ENCODE measurements at places on chromosomes 2 and 18. TPM values are rescaled to one million over a fixed set of nuclear protein-coding genes. Genes with fewer than 3 reads are reported as not detected.
A peak's percentile ranks its signal among the peaks of the same experiment; 100 is the strongest.

Gene GBX2
- not detected for total RNA-seq

DNA sequence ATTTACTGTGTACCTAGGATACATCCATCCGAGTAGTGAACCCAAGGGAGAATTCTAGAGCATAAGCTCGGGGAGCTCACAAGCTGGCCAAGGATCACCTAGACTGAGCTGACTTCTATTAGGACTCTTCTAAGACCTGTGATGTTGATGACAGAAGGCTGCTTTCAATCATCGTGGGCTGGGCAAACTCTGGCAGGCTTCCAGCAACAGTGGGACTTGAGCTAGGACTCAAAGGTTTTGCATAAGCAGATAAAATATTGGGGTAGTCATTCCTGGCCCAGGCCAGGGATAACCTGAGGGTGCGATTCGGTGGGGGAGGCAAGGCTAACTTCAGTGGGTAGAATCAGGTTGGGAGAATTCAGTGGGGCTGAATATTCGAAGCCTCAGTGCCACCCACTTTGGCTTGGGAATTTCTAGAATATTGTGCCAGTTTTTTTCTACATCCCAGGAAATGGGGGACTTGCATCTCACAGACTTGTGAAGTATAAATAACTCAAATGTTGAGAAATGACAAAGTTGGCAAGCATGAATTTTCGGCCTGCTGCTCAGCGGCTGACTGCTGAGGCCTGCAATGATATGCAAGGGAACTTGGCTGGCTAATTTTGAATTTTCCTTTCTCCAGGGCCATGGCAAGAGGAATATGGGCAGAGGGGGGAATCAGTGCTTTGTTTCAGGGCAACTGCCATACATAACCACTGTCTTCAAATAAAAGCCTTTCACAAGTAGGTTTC is 274.3 kb downstream of the PRKCE start:
- no peaks in the 10 kb centered on the region for H3K27me3 ChIP-seq
- H3K27ac ChIP-seq: no peak overlapping the region
- H3K36me3 ChIP-seq: no peaks in the 10 kb centered on the region
- no peak for DNase-seq

GRCh38 chr18:68454511-68455228 is 260.2 kb downstream of the TMX3 start:
- H3K27ac ChIP-seq: no peak overlapping the region
- no peaks in the 10 kb centered on the region for H3K4me1 ChIP-seq
- H3K36me3 ChIP-seq: no peaks in the 10 kb centered on the region
- H3K4me3 ChIP-seq: no peak overlapping the region
- DNase-seq: no peak
- H3K27me3 ChIP-seq: no peaks in the 10 kb centered on the region

Gene CDH7
- total RNA-seq: not detected

DNA sequence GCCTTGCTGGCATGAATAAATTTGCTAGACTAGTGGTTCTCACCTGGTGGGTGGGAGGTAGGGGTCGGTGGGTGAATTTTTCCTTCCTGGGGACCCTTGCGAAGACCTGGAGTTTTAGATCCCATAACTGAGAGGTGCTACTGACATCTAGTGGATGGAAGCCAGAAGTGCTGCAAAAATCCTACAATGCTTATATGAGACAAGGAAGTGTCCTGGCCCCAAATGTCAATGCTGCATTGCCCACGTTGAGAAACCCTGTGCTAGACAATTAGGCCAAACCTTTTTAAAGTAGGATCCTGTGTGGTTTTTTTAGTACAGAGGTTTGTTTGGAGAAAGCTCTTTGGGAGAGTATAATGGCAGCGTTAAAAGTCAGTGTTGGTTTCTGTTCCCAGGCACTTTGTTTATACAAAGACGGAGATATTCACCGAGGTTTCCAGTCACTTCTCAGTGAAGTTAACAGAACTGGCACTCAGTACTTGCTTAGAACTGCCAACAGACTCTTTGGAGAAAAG is 9.6 kb downstream of the SERPINB8 start:
- H3K27me3 ChIP-seq: no peaks in the 10 kb centered on the region
- H3K4me3 ChIP-seq: peak overlapping the region; percentile 25
- peaks cover 24% of the 10 kb centered on the region for H3K4me1 ChIP-seq
- peak; percentile 71 for DNase-seq

DNA sequence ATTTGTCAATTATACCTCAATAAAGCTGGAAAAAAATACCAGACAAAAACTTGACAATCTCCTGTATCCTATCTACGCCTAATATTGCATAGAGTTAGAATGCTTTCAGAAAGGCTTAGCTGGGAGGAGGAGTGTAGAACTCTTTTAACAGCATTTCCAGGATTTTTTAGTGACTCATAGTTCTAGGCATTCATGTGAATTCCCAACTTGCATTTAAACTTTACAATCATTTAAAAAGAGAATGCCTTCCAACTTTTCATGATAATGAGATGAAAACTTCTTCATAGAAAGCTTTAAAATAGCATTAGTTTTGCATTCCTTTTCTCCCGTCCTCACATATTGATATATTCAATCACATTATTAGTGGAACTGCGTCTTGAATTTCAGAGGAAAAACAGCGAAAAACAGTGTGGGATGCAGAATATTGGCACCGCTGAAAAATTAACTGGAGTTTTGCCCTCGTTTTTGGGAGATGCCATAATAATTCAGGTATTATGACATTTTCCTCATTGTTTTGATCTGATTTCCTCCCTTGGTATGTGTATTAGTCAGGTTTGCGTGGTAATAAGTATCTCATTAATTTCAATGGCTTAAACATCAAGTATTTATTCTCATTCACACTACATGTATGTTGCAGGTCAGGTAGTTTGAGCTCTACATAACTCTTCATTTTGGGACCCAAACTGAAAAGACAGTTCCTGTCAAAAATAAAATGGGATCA is 293.2 kb upstream of the FIGN start:
- no peak overlapping the region for H3K27ac ChIP-seq
- H3K36me3 ChIP-seq: no peaks in the 10 kb centered on the region
- no peaks in the 10 kb centered on the region for H3K27me3 ChIP-seq
- no peak for DNase-seq
- no peak overlapping the region for H3K4me3 ChIP-seq

DNA sequence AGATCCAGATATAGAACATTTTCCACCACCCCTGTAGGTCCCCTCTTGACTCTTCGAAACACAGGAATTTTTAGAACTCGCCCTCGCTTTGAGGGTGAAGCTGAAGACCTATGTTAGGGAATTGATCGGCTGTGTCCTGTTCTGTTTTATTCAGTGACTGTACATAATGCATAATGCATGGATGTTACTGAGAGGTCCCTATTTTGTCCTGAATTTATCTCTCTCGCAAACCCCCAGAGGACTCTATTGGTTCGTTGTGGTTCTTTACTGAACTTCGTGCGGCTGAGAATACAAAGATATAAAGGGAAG is 431 bp upstream of the EIF5B start:
- peaks cover 12% of the 10 kb centered on the region for H3K36me3 ChIP-seq
- H3K4me3 ChIP-seq: peak overlapping the region; percentile 98
- peaks cover 43% of the 10 kb centered on the region for H3K4me1 ChIP-seq
- DNase-seq: no peak
- H3K27me3 ChIP-seq: no peaks in the 10 kb centered on the region

DNA sequence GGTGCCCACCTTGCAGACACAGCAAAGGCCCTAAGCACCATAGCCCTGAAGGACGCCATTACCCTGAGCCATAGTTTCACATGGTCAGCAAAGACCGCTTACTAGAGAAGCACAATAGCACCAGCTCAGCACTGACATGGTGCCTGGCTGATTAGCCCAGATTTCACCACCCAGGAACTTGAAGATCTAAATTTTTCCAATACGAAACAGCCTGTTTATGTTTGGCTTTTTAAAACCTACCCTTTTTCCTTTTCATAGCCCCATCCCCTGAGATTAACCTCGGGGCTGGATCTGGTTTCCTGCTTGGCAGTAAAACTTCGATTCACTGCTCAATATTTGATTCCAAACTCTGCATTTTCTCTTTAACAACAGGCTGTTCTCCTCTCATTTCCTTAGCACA is 158.5 kb upstream of the PID1 start:
- H3K27me3 ChIP-seq: no peaks in the 10 kb centered on the region
- peaks cover 4% of the 10 kb centered on the region for H3K4me1 ChIP-seq
- no peak for DNase-seq
- no peak overlapping the region for H3K4me3 ChIP-seq
- H3K27ac ChIP-seq: no peak overlapping the region

DNA sequence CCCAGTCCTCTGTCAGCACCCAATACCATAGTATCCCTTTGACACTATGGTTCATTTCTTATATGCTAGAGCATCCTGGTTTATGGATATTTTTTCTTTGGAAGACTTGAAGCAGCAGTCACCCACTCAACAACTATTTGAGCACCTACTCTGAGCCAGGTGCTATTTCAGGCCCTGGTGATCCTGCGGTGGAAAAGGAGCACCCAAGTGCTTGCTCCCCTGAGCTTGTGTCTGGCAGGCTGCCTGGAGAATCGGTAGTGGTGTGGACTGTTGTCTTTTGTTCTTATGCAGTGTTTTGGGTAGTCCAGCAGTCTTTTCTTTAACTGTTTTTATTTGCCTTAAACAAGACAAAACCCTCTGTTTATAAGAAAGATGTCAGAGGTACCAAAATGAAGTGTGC is 28.9 kb downstream of the NCK2 start:
- H3K27me3 ChIP-seq: no peaks in the 10 kb centered on the region
- DNase-seq: no peak
- no peak overlapping the region for H3K4me3 ChIP-seq

Gene YES1
- 102 TPM for total RNA-seq

DNA sequence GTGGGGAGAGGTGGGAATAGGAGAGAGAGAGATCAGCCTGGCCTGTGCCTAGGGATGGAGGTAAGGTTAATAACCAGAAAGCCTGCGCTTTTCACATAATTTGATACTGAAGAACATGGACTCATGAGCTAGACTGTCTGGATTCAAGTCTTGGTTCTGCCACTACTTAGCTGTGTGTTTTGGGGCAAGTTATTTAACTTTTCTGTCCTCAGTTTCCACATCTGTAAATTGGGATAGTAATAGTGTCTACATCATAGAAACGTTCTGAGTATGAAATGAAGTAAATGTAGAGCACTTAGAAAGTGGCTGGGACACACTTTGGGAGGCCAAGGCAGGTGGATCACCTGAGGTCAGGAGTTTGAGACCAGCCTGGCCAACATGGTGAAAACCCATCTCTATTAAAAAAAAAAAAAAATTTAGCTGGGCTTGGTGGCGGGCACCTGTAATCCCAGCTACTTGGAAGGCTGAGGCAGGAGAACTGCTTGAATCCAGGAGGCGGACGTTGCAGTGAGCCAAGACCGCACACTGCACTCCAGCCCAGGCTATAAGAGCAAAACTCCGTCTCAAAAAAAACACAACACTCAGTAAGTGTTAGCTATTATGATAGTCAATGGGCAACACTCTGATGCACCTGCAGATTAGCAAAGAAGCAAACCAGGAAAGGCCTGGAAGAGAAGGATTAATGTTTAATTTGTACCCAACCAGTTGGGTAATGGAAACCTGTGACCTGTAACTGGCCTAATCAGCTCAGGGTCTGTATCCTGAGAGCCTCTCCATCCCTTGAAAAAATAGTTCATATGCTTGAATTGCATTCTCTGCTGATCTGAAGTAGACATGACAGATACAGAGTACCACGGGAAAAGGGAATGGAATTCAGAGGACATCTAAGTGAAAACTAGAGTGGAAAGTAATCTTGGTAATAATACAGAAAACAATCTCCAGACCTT is 6.8 kb downstream of the GALM start:
- H3K27me3 ChIP-seq: no peaks in the 10 kb centered on the region
- peaks cover 1% of the 10 kb centered on the region for H3K4me1 ChIP-seq
- H3K4me3 ChIP-seq: no peak overlapping the region
- DNase-seq: no peak
- no peak overlapping the region for H3K27ac ChIP-seq

Gene UGT1A10
- not detected for total RNA-seq

DNA sequence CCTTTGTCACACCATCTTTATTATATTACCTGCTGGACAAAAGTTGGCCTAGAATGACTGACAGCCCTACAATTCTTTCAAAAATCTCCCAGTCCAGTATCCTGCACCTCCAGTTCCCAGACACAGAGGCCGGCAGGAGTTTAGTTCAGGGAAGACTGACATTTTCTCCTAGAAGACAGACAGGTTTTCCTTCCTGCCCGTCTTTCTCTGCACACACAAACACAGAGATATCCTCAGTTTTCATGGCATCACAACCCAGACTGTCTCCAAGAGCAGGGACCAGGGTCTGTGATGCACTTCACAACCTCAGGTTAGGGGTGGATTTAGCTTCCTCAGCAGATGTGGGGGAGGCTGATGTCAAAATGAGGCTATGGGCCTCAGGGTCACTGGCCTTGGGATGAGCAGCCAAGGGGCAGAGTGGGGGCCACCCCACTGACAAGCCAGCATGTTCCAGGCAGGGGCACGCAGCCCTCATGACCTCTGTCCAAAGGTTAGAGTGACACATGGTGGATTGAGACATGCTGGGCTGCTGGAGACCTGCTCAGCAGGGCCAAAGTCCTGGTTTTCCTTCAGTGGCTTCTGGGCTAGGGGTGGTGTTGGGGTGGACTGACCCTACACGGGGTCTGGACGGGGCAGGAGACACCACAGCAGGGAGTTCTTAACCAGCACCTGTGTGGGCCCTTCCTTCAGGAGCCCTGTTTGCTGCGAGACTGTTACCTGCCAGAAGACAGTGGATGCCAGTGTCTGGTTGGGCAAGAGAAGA is 70.5 kb downstream of the SFXN5 start:
- H3K27ac ChIP-seq: no peak overlapping the region
- no peaks in the 10 kb centered on the region for H3K4me1 ChIP-seq
- H3K36me3 ChIP-seq: peaks cover 8% of the 10 kb centered on the region
- H3K4me3 ChIP-seq: no peak overlapping the region
- peak; percentile 60 for DNase-seq

DNA sequence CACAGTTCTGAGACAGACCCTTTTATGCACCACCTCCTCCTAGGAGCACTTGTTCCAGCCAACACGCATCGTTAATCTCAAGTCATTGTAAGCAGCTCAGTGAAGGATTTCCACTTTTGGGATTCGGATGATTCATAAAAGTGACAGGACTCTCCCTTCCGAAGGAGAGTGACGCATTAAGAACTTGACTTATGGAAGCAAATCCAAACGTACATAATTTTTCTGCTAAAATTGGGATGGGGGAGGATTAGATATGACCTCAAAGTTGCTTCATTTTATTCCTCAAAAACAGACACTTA is 165.7 kb downstream of the TWIST2 start:
- H3K36me3 ChIP-seq: no peaks in the 10 kb centered on the region
- no peak for DNase-seq
- no peak overlapping the region for H3K27ac ChIP-seq
- no peak overlapping the region for H3K4me3 ChIP-seq

DNA sequence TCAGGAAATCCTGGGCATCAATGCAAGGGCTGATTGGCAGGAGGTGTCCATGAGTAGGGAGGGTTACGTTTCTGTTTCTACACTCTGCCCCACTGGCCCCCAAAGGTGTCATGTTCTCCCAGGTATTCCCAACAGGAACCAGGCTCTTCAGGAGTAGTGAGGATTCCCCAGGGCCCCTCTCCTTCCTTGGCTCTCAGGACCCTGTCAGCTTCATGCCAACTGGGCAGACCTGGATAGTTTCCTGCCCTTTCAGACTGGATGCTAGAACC is 480.6 kb upstream of the HS6ST1 start:
- H3K36me3 ChIP-seq: no peaks in the 10 kb centered on the region
- H3K4me1 ChIP-seq: peaks cover 12% of the 10 kb centered on the region
- H3K27ac ChIP-seq: no peak overlapping the region
- H3K4me3 ChIP-seq: no peak overlapping the region
- peak; percentile 59 for DNase-seq
